ENCODE measurements at places on chromosomes 4 and X. TPM values are rescaled to one million over a fixed set of nuclear protein-coding genes. Genes with fewer than 3 reads are reported as not detected.

DNA sequence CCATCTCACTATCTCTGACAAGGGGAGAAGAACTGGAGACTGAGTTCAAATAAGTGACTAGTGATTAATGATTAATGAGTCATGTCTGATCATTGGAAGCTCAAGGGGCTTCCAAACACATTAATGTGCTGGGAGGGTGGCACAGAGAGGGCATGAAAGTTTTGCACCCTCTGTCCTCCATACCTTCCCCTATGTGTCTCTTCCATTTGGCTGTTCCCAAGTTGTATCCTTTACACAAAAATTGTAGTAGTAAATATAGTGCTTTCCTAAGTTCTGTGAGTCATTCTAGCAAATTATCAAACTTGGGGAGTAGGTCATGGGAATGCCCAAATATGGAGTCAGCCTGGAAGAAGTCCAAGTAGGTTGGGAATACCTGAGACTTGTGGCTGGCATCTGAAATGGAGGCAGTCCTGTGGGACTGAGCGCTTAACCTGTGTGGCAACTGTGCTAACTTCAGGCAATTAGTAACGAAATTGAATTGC lies 4.1 kb upstream of the FAM200B start:
- no peak overlapping the region for H3K4me3 ChIP-seq
- DNase-seq = no peak
- H3K4me1 ChIP-seq = peaks cover 21% of the 10 kb centered on the region
- H3K36me3 ChIP-seq = no peaks in the 10 kb centered on the region
- no peaks in the 10 kb centered on the region for H3K27me3 ChIP-seq
- no peak overlapping the region for H3K27ac ChIP-seq

DNA sequence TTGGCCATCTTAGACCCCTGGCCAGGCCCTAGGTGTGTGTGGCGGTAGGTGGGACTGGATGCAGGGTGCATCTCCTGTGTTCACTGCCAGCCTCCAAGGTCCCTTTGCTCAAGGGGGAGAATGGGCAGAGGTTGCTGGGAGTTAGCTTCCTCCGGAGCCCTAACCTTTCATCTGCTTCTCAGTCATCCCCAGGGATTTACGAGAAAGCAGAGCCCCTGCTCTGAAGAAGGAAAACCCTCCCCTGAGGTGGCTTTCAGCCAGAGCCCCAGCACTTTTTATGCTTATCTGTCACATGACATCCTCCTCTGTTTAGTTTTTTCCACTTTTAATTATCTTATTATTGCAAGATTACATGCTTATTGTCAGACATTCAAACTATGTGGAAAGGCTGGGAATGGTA lies 44.9 kb upstream of the DDX3X start:
- H3K4me3 ChIP-seq = no peak overlapping the region
- H3K4me1 ChIP-seq = no peaks in the 10 kb centered on the region
- no peak for DNase-seq
- no peaks in the 10 kb centered on the region for H3K36me3 ChIP-seq
- no peaks in the 10 kb centered on the region for H3K27me3 ChIP-seq
- H3K27ac ChIP-seq = no peak overlapping the region

DNA sequence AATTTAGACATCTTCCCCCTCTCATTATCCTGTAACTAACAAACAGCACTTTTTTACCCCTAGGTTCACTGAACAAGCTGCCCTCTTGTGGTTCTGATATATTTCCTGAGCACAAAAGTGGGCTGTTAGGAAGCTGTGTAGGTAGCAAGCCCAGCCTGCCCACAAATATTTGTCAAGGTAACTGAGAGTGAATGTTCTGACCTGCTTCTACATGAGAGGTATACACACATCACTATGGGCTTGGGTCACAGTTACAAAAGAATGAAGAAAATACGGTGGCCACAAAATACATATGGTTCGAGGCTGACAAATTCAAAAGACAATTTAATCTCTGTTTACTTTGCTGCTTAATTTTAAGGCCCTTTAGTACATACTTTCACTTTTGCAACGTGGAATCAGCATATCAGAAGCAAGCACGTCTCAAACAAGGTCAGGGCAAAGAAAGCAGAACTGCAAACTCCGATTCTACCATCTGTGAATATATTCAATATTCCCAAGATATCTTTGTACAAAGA lies 78.7 kb downstream of the RBM47 start:
- H3K27me3 ChIP-seq = no peaks in the 10 kb centered on the region
- peaks cover 21% of the 10 kb centered on the region for H3K4me1 ChIP-seq
- H3K4me3 ChIP-seq = peak overlapping the region; percentile 44
- peak overlapping the region; percentile 77 for H3K27ac ChIP-seq
- DNase-seq = peak; percentile 80
- no peaks in the 10 kb centered on the region for H3K36me3 ChIP-seq

- no peaks in the 10 kb centered on the region for H3K36me3 ChIP-seq
- no peaks in the 10 kb centered on the region for H3K4me1 ChIP-seq
- DNase-seq = no peak
- H3K27me3 ChIP-seq = no peaks in the 10 kb centered on the region
These were observed 254.7 kb downstream of the PALLD start for GRCh38 chr4:168751263-168752225.

- H3K36me3 ChIP-seq = no peaks in the 10 kb centered on the region
- no peaks in the 10 kb centered on the region for H3K27me3 ChIP-seq
- H3K27ac ChIP-seq = no peak overlapping the region
- H3K4me1 ChIP-seq = no peaks in the 10 kb centered on the region
- no peak for DNase-seq
- no peak overlapping the region for H3K4me3 ChIP-seq
These were observed 54.6 kb upstream of the TENM3 start for GRCh38 chr4:182188622-182189021.

DNA sequence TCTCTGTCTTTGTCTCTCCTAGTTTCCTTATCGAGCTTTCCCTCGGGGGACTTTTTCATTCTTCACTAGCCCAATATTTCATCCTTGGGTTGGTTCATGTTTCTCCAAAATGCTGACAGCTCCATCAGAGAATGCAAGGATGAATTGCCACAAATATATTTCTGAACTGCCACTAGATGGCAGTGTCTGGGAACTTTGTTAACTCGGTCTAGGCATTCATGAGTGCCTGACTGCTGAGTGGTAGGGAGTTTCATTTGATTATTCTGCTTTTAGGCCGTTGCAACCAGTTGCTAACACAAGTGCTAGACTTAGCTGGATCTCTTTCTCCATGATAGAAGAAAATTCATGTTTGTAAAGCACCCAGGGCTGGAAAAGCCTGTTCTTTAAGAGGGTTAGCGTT lies 73.5 kb upstream of the RAP2C start:
- H3K27me3 ChIP-seq = no peaks in the 10 kb centered on the region
- H3K4me1 ChIP-seq = no peaks in the 10 kb centered on the region
- peak; percentile 60 for DNase-seq
- H3K27ac ChIP-seq = no peak overlapping the region
- no peak overlapping the region for H3K4me3 ChIP-seq
- H3K36me3 ChIP-seq = no peaks in the 10 kb centered on the region

- DNase-seq = no peak
- H3K4me3 ChIP-seq = no peak overlapping the region
- no peaks in the 10 kb centered on the region for H3K4me1 ChIP-seq
These were observed 72.0 kb downstream of the SMARCA5 start for GRCh38 chr4:143585548-143585947.

DNA sequence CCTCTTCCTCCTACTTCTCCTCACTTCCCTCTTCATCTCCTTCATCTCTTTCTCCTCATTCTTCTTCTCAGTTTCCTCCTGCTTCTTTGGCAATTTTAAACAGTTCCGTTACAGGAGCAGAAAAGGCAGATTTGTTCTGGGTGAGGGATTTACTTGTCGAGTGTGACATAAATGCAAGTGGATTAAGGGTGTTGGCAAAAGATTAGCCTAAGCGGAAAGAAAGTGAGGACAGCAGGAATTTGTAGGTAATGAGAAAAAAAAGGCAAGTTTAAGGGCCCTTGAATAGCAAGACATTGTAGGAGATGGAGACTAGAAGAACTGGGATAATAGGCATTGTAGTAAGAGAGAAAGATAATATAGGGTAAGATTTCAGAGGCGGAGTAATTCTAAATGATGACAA lies 841.6 kb downstream of the RAPGEF2 start:
- H3K4me3 ChIP-seq = no peak overlapping the region
- no peaks in the 10 kb centered on the region for H3K4me1 ChIP-seq
- no peaks in the 10 kb centered on the region for H3K36me3 ChIP-seq

DNA sequence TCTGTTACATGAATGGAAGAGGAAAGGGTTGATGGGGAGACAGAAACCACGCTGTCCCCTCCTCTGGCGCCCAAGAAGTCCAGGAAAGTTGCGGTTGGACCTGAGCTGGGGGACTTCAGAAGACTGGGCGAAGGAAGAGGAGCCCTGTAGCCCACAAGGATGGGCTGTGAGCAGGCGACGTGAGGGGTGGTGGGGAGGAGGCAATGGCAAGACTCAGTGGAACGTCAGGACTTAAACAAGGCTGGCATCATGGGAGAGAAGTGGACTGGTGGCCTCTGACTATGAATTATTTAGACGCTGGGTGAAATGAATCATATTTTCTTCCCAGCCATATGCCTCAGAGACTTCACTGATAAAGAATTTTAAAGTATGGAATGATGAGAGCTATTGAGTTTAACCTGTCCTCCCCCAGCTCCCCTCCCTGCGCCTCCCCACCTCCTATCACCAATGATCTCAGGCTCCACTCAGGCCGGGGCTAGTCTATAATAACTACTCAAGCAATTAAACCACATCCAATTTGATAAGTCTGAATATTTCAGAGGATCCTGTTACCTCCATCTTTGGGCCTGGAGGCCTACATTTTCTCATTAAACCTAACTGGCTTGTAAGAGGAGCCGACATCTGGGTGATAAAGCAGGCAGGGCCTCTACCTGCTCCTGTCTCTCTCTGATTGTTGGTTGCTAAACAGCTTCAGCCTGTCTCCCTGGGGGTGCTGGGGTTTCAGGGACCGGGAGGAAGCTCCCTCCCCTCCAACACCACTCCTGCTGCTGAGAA lies 63.6 kb downstream of the SMIM20 start:
- H3K36me3 ChIP-seq = no peaks in the 10 kb centered on the region
- H3K27me3 ChIP-seq = no peaks in the 10 kb centered on the region
- no peak overlapping the region for H3K4me3 ChIP-seq
- no peak for DNase-seq

Gene ODAPH
- polyA plus RNA-seq = not detected

Gene RS1
- not detected for polyA plus RNA-seq

Gene LARP1B
- 4.5 TPM for polyA plus RNA-seq

Gene PAGE2
- polyA plus RNA-seq = not detected

Gene PAGE4
- polyA plus RNA-seq = not detected

Gene TCEAL9
- polyA plus RNA-seq = 0.25 TPM

Gene ARMCX2
- polyA plus RNA-seq = 9.8 TPM
